ENCODE measurements at places on chromosomes 1 and 21. TPM values are rescaled to one million over a fixed set of nuclear protein-coding genes. Genes with fewer than 3 reads are reported as not detected.
A peak's percentile ranks its signal among the peaks of the same experiment; 100 is the strongest.

AMY2A gene
- 1.4 TPM for total RNA-seq

PMVK gene
- 20.5 TPM for total RNA-seq

TMEM61 gene
- total RNA-seq = 0.34 TPM

GRCh38 chr1:6666696-6667095 is 34.9 kb downstream of the DNAJC11 start:
- H3K36me3 ChIP-seq = peaks cover 42% of the 10 kb centered on the region
- no peaks in the 10 kb centered on the region for H3K27me3 ChIP-seq
- H3K4me3 ChIP-seq = no peak overlapping the region
- H3K4me1 ChIP-seq = no peaks in the 10 kb centered on the region

- H3K27me3 ChIP-seq = no peaks in the 10 kb centered on the region
- peak; percentile 61 for DNase-seq
- H3K4me3 ChIP-seq = no peak overlapping the region
- no peak overlapping the region for H3K27ac ChIP-seq
Observed at GRCh38 chr1:155776414-155776813, 80.6 kb downstream of the GON4L start.

DNA sequence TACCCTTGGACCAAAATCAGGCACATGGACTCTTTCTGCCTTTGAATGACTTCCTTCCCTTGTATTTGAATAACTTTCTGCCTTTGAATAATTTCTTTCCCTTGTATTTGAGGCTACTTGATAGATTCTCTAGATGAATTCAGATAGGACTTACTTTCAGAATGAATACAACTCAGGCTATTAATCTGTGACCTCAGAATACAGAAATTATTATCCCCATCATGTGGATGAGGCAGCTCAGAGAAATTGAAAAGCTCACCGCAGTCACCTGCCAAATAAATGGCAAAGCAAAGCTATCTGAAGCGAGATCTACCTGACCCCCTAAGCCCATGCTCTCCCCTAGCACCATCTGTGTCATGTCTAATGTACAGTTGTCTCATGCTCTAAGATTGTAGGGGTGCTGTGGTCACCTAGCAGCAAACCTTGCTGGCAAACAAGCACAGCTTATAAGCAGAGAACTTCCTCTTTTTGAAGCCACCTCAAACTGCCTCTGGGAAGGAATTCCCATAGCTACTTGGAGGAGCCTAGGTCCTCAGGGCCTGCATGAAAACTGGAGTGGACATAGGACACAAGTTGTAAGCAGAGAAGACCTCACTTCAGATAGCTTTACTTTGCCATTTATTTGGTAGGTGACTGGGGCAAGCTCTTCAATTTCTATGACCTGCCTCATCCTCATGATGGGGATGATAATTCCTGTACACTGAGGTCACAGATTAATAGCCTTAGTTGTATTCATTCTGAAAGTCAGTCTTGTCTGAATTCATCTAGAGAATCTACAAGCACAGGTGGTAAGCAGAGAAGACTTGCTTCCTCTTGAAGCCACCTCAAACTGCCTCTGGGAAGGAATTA is 66.1 kb downstream of the FASLG start:
- peaks cover 2% of the 10 kb centered on the region for H3K27me3 ChIP-seq
- no peak for DNase-seq
- no peaks in the 10 kb centered on the region for H3K4me1 ChIP-seq
- H3K36me3 ChIP-seq = no peaks in the 10 kb centered on the region
- H3K4me3 ChIP-seq = no peak overlapping the region

- no peak for DNase-seq
- H3K36me3 ChIP-seq = no peaks in the 10 kb centered on the region
- no peak overlapping the region for H3K27ac ChIP-seq
- no peaks in the 10 kb centered on the region for H3K27me3 ChIP-seq
- H3K4me3 ChIP-seq = no peak overlapping the region
Observed at GRCh38 chr1:212110617-212111016, 75.1 kb downstream of the DTL start.

DNA sequence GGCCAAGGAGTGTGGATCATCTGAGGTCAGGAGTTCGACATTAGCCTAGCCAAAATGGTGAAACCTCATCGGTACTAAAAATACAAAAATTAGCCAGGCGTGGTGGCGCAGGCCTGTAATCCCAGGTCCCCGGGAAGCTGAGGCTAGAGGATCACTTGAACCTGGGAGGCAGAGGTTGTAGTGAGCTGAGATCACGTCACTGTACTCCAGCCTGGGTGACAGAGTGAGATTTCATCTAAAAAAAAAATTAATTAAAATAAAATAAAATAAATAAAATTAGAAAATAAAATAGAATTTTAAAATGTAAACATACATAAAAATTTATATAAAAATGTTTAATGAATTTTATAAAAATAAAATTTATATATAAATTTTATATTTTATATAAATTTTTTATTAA is 5.8 kb upstream of the VPS26C start:
- H3K36me3 ChIP-seq = no peaks in the 10 kb centered on the region
- H3K4me1 ChIP-seq = peaks cover 4% of the 10 kb centered on the region
- no peak for DNase-seq
- no peak overlapping the region for H3K27ac ChIP-seq
- no peaks in the 10 kb centered on the region for H3K27me3 ChIP-seq

DNA sequence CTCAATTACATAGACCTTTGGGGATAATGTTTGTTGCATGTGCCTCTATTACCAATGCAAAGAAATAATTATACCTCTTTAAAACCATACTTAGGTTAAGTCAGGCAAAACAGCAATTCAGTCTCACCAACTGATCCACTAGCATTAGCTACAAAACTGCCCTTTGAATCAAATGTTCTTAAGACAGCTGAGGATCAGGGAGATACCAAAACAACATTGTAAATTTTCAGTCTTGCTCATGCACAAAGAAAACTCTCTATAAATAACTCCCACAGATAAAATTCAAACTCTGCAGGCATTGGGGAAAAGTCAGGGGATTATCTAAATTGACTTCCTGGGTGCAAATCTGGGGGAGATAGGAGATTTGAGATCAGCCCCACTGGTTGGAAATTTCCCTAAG is 100.9 kb upstream of the DPT start:
- H3K36me3 ChIP-seq = no peaks in the 10 kb centered on the region
- H3K27ac ChIP-seq = no peak overlapping the region
- no peak for DNase-seq
- no peak overlapping the region for H3K4me3 ChIP-seq
- no peaks in the 10 kb centered on the region for H3K4me1 ChIP-seq

GRCh38 chr1:53502641-53503432 is 43.6 kb downstream of the DMRTB1 start:
- H3K4me1 ChIP-seq = no peaks in the 10 kb centered on the region
- peaks cover 4% of the 10 kb centered on the region for H3K27me3 ChIP-seq
- H3K4me3 ChIP-seq = no peak overlapping the region

DNA sequence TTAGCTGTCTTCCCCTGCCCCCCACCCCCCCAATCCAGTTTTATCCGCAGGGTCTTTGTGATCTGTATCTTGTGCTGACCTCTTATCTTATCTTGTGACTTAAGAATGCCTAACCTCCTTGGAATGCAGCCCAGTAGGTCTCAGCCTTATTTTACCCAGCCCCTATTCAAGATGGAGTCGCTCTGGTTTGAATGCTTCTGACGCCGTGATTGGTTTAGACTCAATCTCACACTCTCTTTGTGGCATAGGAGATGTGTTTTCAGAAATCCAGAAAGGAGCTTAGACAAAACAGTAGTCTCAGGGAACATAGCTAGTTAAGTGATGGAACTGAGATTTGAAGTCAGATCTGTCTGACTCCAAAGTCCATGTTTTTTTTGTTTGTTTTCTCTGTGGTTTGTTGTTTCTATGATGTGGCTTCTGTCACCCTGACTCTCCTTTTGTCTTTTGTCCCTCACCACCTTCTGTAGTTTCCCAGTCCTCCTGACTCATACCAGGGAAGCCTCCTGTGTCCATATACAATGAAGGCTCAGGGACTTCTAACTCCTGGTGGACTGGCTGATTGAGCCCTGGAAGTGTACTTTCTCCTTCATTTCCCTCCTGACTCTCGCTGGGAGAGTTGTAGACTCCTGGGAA is 18.1 kb upstream of the USP24 start:
- H3K4me3 ChIP-seq = no peak overlapping the region
- DNase-seq = no peak
- H3K27me3 ChIP-seq = no peaks in the 10 kb centered on the region
- peaks cover 23% of the 10 kb centered on the region for H3K4me1 ChIP-seq
- no peak overlapping the region for H3K27ac ChIP-seq
- no peaks in the 10 kb centered on the region for H3K36me3 ChIP-seq

DNA sequence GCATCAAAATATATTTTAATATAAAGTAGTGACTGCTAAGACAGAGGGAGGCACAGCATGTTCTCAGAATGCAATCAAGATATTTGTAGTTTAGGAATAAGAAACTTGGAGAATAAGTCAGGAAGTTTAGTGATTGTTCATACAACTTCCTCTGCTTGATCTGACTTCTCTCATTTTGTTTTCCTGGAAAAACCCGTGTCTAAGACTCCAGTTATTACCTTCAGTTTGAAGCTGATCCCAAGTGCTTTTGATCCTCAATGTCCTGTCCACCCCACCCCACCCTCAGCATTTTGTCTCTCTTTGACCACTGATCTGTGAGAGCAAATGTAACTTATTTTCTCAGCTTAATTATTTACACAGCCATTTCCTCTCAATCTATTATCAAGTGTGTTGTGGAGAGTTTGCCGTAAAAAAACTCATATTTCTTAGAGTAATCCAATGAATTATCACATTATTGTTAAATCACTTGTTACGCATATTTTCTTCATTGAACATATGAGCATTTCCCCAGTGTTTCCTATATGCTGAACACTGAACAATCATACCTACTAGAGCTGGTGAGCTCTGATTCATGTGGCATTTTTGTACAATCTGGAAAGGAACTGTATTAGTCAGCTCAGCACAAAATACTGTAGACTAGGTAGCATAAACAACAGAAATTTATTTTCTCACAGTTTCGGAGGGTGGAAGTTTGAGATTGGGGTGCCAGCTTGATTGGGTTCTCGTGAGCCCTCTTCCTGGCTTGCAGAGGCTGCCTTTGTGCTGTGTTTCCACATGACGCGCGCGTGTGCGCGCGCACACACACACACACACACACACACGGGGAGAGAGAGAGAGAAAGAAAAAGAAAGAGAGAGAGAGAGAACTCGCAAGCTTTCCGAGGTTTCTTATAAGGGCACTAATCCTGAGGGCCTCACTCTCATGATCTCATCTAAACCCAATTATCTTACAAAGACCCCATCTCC is 65.5 kb upstream of the DPYD start:
- no peak for DNase-seq
- H3K4me1 ChIP-seq = no peaks in the 10 kb centered on the region
- no peaks in the 10 kb centered on the region for H3K36me3 ChIP-seq
- H3K27ac ChIP-seq = no peak overlapping the region
- H3K4me3 ChIP-seq = no peak overlapping the region
- no peaks in the 10 kb centered on the region for H3K27me3 ChIP-seq

- H3K4me1 ChIP-seq = no peaks in the 10 kb centered on the region
- H3K4me3 ChIP-seq = no peak overlapping the region
- no peaks in the 10 kb centered on the region for H3K36me3 ChIP-seq
- peak overlapping the region; percentile 80 for H3K27ac ChIP-seq
- no peak for DNase-seq
Observed at GRCh38 chr1:236067854-236068454, 3.1 kb upstream of the NID1 start.

DNA sequence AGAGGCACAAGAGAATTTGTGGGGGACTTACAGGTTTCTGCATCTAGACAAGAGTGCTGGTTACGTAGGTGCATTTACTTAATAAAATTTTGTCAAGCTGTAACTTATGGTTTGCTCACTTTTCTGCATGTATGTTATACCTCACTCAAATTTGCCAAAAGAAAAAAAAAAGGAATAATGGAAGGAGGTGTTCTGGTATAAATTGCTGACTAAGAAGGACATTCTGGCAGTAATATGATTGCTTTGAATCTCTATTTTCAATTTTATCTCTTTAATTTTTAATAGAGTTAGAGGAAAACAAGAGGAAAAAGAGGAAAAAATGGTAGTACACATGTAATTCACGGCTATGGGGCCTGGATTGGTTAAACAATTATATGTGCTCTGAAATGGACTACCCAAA is 119.5 kb downstream of the DUSP10 start:
- no peaks in the 10 kb centered on the region for H3K27me3 ChIP-seq
- H3K4me3 ChIP-seq = no peak overlapping the region
- H3K27ac ChIP-seq = no peak overlapping the region

DNA sequence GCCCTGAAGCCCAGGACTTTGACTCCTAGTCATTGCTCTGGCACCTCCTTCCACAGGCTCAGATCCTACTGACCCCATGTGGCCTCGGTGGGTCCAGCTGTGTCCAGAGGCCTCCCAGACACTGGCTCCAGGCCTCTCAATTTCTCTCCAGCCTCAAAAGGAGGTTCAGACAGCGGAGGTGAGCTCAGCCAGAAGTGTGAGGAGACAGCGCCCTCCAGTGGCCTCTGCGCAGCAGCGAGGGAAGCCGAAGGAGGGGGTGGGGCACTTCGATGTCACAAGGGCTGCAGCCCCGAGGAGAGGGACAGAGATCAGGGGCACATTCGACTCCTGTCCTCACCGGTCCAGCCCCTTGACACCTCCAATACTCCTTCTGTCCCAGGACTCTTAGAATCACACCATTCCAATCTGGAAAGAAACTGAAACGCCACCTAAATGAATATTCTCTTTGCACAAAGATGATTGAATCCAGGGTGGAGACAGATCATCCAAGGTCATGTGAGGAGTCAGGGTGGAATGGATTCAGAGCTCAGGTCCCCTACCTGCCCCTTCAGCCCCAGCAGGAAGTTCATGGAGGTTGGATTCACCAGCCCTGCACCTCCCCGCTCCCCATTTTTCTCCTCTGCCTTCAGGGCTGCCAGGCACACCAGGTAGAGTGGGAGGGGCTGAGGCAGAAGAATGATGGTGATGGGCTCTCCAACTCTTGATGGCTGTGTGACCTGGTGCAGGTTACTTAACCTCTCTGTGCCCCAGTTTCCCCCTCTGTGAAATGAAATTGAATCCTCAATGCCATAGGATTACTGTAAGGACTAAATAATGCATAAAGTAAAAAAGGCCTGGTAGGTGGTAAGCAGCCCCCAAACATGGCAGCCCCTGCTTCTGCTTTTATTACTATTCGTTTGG is 34.8 kb upstream of the ZBTB40 start:
- DNase-seq = peak; percentile 85
- H3K4me1 ChIP-seq = peaks cover 26% of the 10 kb centered on the region
- H3K27ac ChIP-seq = no peak overlapping the region
- no peaks in the 10 kb centered on the region for H3K27me3 ChIP-seq
- H3K4me3 ChIP-seq = no peak overlapping the region

- H3K4me1 ChIP-seq = peaks cover 39% of the 10 kb centered on the region
- DNase-seq = no peak
- no peak overlapping the region for H3K4me3 ChIP-seq
- peak overlapping the region; percentile 26 for H3K27ac ChIP-seq
- H3K27me3 ChIP-seq = no peaks in the 10 kb centered on the region
Observed at GRCh38 chr1:234515411-234515810, 36.4 kb upstream of the TARBP1 start.
